Colonic mucosa (tissue), 4 donors: ENCODE measurements at places on chromosomes 16 and 17. TPM values are rescaled to one million over a fixed set of nuclear protein-coding genes. Genes with fewer than 3 reads are reported as not detected.

The PFAS gene
- total RNA-seq: 61.7 TPM

The ZPBP2 gene
- not detected for total RNA-seq

The CA4 gene
- 397 TPM for total RNA-seq

The FNDC8 gene
- total RNA-seq: not detected

The KRT20 gene
- total RNA-seq: 1,610 TPM

- no peaks in the 10 kb centered on the region for H3K4me1 ChIP-seq
- H3K27me3 ChIP-seq: no peaks in the 10 kb centered on the region
- H3K36me3 ChIP-seq: no peaks in the 10 kb centered on the region
- H3K27ac ChIP-seq: no peak overlapping the region
These were observed 44.3 kb downstream of the ADCY9 start for GRCh38 chr16:4071686-4072561.

GRCh38 chr17:78892520-78892919 is 10.5 kb downstream of the CEP295NL start:
- no peaks in the 10 kb centered on the region for H3K36me3 ChIP-seq
- H3K27ac ChIP-seq: no peak overlapping the region
- H3K27me3 ChIP-seq: no peaks in the 10 kb centered on the region
- H3K4me1 ChIP-seq: peaks cover 3% of the 10 kb centered on the region

DNA sequence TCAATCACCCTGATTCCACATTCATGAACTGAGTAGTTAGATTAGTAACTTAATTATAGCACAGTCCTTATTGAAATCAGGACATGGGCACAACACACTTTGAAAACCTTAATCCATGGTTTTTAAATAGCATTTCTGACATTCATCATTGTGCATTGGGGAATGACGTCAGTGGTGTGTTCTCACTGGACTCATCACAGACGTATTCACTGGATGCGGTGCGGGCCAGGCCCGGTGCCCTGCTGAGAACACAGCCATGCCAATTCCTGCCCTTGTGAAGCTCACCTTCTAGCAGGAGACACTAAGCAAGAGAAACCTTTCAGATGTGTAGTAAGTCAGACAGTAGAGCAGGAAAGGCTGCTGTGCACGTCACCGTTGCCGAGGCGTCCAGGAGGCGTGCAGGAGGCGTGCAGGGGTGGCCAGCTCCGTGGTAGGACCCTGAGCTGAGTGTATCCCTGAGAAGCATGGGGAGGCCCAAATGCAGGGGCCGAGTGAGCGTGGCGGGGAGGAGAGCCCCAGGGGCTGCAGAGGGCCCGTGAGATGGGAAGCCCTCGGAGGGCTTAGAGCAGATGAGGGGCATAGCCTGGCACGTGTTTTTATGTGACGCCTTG is 12.9 kb downstream of the BANP start:
- peaks cover 5% of the 10 kb centered on the region for H3K4me1 ChIP-seq
- no peak overlapping the region for H3K4me3 ChIP-seq
- H3K27me3 ChIP-seq: no peaks in the 10 kb centered on the region
- DNase-seq: no peak
- no peak overlapping the region for H3K27ac ChIP-seq
- no peaks in the 10 kb centered on the region for H3K36me3 ChIP-seq

- H3K27ac ChIP-seq: no peak overlapping the region
- no peaks in the 10 kb centered on the region for H3K36me3 ChIP-seq
- H3K4me3 ChIP-seq: no peak overlapping the region
These were observed 415.1 kb upstream of the DYNLRB2 start for GRCh38 chr16:80125677-80126076.

DNA sequence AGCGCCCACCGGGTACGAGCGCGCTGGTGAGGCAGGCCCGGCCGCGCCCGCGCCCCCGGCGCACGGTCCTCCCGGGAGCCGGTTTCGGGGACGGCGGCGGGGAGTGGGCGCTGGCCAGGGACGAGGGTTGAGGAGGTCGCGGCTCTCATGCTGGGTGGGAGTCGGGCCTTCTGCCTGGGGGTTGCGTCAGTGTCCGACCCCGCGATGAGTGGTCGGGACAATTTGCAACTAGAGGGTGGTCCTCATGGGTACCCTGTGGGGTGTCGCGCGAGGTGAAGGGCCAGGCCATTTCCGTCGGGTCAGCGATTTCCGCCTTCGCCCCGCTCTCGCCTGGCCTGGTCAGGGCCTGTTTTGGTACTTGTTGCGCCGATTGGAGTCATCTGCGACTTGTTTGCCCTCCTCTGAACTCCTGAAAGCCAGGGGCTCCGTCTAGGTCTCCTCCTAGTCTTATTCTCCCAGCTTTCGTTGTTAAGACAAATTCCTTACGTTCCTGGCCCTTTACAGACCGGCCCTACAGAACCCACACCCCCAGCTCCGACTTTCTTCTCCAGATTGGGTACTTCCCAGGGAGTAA is 14.9 kb downstream of the NAA60 start:
- peak overlapping the region; percentile 76 for H3K4me3 ChIP-seq
- no peaks in the 10 kb centered on the region for H3K27me3 ChIP-seq
- no peaks in the 10 kb centered on the region for H3K36me3 ChIP-seq
- peak overlapping the region; percentile 96 for H3K27ac ChIP-seq

GRCh38 chr17:65191811-65192740 is 54.9 kb downstream of the RGS9 start:
- no peaks in the 10 kb centered on the region for H3K36me3 ChIP-seq
- H3K27ac ChIP-seq: no peak overlapping the region
- H3K27me3 ChIP-seq: no peaks in the 10 kb centered on the region

DNA sequence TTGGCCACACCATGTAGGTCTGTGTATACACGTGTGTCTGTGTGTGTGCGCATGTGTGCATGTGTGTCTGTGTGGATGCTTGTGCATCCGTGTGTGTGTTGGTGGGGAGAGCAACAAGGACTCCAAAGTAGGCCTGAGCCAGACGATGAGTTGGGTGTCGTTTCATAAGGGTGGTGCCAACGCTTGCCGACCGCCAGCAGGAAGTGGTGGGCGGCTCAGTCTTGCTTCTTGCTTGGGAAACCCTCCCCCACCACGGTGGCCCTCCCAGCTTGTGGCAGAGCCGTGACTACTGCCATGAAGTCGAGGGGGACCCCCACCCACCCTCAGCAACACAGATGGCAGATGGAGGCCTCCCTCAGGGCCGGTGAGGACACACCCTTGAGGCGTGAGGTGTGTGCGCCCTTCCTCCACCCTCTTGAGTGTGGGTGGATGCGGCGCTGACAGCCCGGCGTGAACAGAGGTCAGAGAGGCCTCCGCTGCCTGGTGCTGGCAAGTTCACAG is 17.5 kb downstream of the SBK1 start:
- H3K4me3 ChIP-seq: no peak overlapping the region
- DNase-seq: no peak
- H3K4me1 ChIP-seq: no peaks in the 10 kb centered on the region
